ENCODE measurements at places on chromosomes 12 and 14.

- no peak for DNase-seq
Measured at GRCh38 chr12:85299053-85299452, 19.0 kb downstream of the ALX1 start.

- no peak for DNase-seq
Measured at GRCh38 chr14:93951635-93952540, 24.5 kb downstream of the ASB2 start.

DNA sequence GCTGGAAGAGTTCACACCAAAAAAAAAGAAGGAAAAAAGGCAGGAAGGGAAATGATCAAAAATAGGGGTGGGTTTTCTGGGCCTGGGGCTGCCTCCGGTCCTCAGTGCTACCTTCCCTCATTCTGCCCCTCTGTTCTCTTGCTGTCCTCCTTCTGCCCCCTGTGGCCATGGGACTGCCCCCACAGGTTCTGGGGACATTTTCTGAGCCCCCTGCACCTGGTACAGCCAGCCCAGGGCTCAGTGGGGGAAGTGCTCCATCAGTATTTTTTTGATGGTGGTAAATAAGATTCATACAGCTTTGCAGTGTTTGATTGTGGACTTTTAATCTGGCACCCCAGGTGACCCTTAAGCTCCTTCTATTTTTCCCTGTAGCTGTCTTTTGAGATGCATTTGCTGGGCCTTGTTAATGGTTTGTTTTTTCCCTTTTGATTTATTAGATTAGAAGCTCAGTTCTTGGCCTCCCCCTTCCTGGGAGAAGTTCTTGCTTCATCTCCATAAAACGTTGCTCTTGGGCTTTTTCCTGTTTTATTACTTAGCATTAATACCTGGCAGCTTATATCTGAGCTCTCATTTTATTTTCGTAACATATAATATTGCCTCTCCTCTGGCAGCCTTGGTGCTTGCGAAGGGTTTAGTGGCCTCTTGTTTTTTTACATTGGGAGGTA, 43.1 kb downstream of the CHST11 start:
- no peak for DNase-seq

DNA sequence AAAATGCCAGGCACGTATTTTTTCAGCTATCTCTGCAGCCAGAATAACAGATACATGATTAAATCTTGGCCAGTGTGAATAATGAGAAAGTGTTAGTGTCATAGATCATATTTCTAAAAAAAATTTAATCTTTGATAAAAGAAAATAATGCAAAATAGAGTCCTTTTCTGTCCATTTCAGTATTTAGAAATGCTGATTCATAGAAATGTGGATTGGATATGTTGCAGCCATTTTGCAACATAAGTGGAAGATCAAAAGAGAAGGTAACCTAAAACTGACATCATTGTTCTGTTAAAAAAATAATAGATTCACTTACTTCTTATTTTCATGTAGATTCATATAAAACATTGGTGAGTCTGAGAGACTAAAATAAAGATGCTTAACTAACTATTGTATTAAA, 1010.3 kb downstream of the LRFN5 start:
- no peak for DNase-seq

- no peak for DNase-seq
Measured at GRCh38 chr12:20757-21156, 45.8 kb upstream of the IQSEC3 start.

Data from fibroblast of skin of back (primary cell).